ENCODE measurements at places on chromosomes 11 and 22.

DNA sequence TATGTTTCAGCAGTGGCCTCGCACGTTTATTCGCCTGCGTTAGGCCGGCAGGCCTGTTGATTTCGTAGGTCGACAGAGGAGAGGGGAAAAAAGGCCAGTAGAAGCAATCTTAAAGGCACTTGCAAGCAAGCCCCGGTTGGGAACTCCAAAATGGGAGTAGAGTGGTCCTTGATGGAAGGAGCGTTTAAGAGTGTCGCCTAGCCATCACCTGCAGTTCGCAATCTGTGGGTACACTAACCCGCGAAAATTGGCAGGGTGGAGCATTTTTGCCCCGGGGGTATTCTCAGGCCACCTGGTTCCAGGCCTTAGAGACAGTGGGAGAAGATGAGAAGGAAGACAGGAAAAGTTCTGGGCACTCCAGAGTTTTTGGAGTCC lies 1.1 kb downstream of the EWSR1 start:
- DNase-seq: peak; percentile 13

- DNase-seq: no peak
These were observed 2.8 kb downstream of the SPON1 start for GRCh38 chr11:13965337-13965736.

GRCh38 chr22:20885557-20886323 lies 26.9 kb downstream of the SNAP29 start:
- DNase-seq: peak; percentile 77

DNA sequence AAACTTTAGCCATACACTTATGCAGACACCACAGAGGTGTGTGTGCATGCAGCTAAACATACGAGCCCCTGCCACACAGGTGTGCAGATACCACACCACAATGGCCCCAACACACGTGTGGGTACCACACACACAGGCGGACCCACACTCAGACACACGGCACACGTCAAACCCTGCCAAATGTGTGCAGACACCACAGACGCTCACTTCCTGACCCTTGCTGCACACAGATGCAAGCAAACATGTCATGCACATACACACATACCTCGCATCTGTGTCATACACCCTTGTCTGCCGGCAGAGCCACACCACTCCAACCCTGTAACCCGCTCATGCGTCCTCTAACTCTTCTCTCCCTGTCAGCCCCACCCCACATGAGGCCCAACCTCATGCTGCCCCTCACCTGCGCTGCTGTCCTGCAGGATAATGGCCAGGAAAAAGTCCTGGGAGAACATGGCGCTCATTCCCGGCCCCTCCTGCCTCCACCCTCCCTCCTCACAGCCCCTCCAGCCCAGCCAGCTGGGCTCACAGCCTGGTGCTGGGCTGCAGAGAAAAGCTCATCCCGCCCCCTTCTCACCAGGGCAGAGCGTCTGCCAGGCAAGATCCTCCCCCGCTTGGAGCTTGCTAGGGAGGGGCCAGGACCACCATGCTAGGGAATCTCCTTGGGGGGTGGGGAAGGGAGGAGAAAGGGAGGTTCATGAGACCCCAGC lies 14.2 kb downstream of the SMPD1 start:
- DNase-seq: peak; percentile 27

GRCh38 chr11:2205981-2206690 lies 34.5 kb upstream of the TH start:
- no peak for DNase-seq

GRCh38 chr11:122625976-122626665 lies 29.4 kb upstream of the UBASH3B start:
- no peak for DNase-seq

DNA sequence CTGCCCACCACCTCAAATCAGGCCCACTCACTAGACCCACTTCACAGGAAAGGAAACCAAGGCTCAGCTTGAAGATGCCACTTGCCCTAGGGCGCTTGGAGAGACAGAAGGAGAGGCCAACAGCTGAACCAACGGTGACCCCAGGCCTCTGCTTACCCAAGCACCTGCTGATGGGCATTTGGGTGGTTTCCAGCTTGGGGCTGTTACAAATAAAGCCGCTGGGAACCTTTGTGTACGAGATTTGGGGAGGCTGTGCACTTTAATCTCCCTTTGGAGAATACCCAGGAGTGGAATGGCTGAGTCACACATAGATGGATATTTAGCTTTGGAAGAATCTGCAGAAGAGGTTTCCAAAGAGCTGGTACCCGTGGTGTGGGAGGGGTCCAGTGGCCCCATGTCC lies 50.9 kb upstream of the LINC01488 start:
- no peak for DNase-seq

DNA sequence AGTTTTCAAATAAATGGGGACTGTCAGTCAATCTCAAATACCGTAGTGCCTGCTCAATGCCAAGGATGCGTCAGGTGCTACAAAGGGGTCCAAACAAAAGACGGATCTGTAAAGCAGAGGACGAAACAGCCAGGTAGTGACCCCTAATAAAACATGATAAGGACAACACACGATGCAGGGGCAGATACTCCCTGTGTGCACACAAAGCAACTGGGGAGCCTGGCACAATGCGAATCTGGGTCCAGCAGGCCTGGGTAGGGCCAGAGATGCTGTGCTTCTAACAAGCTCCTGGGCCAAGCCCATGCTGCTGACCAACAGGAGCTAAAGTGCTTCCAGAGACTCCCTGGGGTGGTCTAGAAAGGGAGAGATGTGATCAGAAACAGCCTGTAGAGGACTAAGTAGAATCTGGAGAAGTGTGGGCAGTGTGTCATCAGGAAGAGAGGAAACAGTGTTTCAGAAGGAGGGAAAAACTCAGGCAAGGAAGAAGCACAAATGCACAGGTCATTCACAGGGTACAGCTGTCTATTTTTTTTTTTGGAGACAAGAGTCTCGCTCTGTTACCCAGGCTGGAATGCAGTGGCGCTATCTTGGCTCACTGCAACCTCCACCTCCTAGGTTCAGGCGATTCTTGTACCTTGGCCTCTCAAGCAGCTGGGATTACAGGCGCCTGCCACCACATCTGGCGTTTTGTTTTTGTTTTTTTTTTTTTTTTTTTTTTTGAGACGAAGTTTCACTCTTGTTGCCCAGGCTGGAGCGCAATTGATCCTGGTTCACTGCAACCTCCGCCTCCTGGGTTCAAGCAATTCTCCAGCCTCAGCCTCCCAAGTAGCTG lies 74.5 kb downstream of the MICAL3 start:
- no peak for DNase-seq

- no peak for DNase-seq
These were observed 102.7 kb upstream of the ARHGAP42 start for GRCh38 chr11:100584201-100584985.

- no peak for DNase-seq
These were observed 8.0 kb downstream of the POLD4 start for GRCh38 chr11:67345247-67345919.

DNA sequence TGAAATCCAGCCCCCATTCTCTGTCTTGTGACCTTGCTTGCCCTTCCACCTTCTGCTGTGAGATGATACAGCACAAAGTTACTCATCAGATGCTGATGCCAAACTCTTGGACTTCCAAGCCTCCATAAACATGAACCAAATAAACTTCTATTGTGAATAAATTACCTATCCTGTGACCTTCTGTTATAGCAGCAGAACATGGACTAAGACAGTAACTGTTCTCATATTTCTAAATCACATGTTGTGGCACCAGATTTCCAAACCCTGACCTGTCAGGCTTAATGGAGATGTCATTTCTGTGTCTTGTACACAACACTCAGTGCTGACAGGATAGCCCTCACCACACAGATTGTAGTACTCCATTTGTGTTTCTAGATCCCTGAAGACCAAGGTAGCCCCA lies 6.0 kb downstream of the SLC22A25 start:
- DNase-seq: no peak

DNA sequence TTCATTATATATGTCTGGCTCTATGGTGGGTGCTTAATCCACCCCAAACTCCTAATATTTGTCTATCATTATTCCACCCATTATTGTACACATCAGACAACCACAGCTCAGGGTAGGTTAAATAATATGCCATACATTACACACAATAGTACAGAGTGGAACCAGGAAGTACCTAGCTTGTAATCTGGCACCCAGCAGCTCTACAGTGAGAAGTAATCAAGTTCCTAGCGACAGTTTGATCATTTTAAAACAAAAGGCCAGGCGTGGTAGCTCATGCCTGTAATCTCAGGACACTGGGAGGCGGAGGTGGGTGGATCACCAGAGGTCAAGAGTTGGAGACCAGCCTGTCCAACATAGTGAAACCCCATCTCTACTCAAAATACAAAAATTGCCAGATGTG lies 141.0 kb downstream of the LARGE1 start:
- DNase-seq: no peak

DNA sequence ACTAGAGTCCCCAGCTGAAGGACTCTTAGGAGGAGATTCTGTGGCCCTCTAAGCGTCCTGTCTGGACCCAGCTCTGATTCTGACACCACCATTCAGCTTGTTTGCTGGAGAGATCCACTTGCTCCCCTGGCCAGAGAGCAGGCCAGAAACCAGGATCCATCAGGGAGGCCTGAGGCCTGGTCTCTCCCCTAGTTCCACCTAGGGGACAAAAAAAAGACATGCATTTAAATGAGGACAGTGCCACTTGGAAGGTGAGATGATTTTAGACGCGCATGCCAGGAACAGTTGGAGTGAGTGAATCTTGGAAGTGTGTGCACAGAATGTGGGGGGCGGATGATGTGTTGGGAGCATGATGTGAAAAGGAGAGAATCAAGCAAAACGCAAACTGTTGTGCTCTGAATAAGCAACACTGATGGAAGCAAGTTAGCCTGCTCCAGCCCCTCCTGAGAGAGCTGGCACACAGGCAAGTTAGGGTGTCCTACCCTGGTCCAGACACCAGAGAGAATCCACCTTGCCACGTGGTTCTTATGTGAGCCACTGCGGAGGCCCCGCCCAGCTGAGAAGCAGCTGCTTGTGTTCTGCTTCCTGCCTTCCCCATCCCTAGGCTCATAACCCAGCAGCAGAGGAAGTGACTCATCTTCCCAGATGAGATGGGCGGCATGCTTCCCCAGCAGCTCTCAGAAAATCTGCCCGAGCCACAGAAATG lies 8.0 kb upstream of the SLCO2B1 start:
- peak; percentile 97 for DNase-seq

DNA sequence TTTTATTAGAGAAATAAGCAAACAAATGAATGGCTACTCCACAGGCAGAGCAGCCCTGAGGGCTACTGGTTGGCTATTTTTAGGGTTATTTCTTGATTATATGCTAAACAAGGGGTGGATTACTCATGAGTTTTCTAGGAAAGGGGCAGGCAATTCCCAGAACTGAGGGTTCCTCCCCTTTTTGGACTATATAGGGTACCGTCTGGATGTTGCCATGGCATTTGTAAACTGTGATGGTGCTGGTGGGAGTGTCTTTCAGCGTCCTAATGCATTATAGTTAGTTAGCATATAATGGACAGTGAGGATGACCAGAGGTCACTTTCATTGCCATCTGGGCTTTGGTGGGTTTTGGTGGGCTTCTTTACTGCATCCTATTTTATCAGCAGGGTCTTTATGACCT lies 19.2 kb downstream of the SLC22A6 start:
- DNase-seq: no peak

DNA sequence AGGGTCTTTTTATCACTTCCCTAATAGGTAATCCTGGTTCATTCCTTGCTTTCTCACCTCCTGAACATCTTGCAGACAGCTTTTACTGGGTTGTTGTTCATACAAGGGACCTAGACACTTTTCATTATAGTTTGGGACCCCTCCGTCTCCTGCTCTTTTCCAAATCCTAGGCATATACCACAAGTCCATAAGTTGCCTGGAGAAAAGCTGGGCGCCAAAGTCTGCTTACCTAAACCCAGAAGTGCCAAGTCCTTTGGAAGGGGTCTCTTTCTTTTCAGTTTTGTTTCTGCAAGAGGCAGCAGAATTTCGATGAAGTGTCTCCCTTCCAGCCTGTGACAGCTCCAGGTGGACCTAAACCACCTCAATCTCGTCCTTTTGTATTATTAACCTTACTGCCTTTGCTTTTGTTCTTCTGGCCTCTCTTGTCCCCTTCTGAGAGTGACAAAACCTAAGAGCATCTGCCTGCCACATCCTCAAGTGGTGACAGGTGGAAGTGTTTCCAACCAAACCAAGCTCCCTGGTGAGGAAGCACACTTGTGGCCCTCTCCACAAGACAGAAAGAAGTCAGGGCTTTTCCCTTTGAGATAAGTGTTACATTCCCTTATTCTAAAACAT lies 19.5 kb upstream of the P2RY6 start:
- DNase-seq: no peak

DNA sequence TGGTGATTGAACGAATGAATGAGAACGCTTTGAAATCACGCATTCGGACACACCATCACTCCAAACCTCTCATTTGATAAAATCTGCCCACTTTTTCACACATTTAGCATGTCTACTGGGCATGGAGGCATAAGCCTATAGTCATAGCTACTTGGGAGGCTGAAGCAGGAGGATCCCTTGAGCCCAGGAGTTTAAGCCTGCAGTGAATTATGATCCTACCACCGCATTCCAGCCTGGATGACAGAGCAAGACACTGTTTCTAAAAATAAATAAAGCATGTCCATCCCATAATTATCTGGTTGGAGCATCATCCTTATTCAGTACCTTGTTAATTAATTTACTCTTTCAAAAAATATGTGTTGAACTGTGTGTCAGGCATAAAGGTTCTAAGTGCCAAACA lies 3.3 kb upstream of the PICALM start:
- DNase-seq: no peak

DNA sequence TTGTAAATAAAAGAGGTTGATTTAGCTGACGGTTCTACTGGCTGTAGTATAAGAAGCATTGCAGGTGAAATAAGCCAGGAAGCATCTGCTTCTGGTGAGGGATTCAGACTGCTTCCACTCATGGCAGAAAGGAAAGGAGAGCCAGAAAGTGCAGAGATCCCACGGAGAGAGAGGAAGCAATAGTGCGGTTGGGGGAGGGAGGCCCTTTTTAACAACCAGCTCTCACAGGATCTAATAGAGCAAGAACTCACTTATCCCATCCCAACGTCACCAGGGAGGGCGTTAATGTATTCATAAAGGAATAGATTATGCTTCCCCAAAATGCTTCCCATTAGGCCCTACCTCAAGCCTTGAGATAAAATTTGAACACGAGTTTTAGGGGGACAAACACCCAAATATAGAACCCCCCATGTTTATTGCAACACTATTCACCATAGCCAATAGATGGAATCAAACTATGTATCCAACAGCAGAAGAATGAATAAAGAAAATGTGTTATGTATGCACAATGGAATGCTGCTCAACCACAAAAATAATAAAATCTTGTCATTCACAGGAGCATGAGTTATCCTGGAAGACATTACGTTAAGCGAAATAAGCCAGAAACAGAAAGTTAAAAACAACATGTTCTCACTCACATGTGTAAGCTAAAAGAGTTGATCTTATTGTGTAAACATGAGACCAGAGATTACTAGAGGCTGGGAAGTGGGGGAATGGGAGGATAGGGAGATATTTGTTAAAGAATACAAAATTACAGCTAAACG lies 908.3 kb upstream of the ANO3 start:
- peak; percentile 27 for DNase-seq

GRCh38 chr11:120086651-120087050 lies 51.3 kb downstream of the TRIM29 start:
- DNase-seq: no peak

GRCh38 chr11:5701055-5701577 lies 11.5 kb downstream of the TRIM22 start:
- no peak for DNase-seq

- peak; percentile 87 for DNase-seq
These were observed 75.0 kb downstream of the JRKL start for GRCh38 chr11:96464700-96465307.

- DNase-seq: no peak
These were observed 400.0 kb downstream of the LARGE1 start for GRCh38 chr22:33519974-33520903.

GRCh38 chr11:126214441-126214840 lies 2.9 kb downstream of the FAM118B start:
- DNase-seq: no peak

Data from umbilical cord (tissue), 2 donors.